ENCODE measurements at places on chromosomes 5 and 9.

DNA sequence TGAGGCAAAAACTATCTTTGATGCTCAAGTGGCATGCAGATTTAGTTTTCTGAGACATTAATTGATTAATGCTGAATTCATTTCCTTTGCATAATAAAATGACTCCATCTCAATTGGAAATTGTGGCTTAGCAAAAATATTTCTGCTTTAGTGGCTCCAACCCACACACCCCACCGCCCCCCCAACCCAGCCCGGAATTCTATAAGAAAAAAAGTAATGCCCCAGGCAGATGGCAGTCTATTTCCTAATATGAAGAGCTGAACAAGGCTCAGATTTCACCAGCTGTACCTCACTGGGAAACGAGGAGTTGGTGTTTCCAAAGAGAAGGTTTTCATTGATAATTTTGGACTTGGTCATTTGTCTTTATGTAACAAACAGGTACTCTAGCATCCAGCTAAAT lies 182.1 kb downstream of the FBN2 start:
- DNase-seq, result no peak

GRCh38 chr9:87271696-87272477 lies 225.8 kb upstream of the DAPK1 start:
- DNase-seq, result peak; percentile 9

GRCh38 chr5:139847790-139848507 lies 52.3 kb downstream of the PSD2 start:
- no peak for DNase-seq

DNA sequence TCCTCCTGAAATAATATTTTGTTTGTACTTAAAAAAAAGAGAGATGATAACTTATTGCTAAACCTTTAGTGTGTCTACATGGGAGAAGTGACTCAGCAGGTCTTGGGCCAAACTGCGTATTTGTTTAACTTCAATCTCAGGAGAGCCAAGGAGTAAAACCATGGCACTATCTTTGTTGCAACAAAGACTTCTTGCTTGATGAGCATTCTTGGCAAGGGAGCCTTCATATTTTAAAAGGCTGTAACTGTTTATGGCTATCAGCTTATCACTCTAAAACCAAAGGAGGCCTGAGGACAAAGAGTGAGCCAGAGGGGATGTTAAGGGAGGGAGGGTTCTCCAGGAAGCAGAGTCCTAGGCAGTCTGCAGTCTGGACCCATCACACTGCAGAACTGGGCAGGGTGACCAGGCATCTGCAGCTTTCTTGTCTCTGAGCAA lies 216.2 kb upstream of the S1PR3 start:
- no peak for DNase-seq

- no peak for DNase-seq
Measured at GRCh38 chr9:70746760-70747159, 332.3 kb upstream of the KLF9 start.

GRCh38 chr9:38084556-38084880 lies 15.5 kb upstream of the SHB start:
- DNase-seq, result no peak

GRCh38 chr5:305459-305858 lies 16.1 kb upstream of the AHRR start:
- DNase-seq, result no peak

DNA sequence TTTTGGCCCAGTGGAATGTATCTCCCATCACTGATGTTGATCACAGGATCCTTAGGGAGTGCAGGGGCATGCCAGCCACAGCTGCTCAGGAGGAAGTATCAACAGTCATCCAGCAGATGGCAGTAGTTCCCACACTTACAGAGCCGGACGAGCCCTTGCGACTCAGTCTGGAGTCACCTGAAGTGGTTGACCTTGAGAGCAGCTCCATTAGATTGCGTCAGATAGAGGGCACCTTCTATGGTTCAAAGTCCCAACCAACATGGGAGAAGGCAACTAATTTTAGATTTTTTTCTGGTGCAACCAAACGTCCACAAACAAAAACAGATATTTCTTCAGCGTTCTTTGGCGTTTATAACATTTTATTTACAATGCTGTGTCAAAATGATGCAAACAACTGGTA lies 124.5 kb downstream of the EGFLAM start:
- DNase-seq, result peak; percentile 65

Data from SJSA1 (cell line).